ENCODE measurements at places on chromosomes 2 and 18.
A peak's percentile ranks its signal among the peaks of the same experiment; 100 is the strongest.

DNA sequence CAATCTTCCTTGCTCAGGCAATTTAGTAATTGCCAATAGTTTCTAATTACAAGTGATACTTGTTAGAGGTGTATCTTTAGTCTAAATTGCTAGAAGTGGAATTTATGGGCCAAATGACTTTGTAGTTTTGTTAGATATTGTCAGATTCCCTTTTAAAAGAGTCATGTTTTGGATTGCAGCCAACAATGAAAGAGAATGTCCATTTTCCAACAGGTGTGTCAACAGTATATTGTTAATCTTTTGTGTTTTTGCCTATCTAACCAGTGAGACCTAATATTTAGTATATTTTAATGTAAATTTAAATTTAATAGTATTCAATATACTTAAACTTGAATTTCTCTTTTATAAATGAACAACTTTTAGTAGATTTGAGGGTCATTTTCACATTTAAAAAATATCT, 259.4 kb upstream of the ETAA1 start:
- DNase-seq: no peak

GRCh38 chr2:149355716-149356422, 25.5 kb downstream of the LYPD6 start:
- no peak for DNase-seq

- no peak for DNase-seq
Observed at GRCh38 chr2:215900203-215900611, 113.1 kb downstream of the MREG start.

DNA sequence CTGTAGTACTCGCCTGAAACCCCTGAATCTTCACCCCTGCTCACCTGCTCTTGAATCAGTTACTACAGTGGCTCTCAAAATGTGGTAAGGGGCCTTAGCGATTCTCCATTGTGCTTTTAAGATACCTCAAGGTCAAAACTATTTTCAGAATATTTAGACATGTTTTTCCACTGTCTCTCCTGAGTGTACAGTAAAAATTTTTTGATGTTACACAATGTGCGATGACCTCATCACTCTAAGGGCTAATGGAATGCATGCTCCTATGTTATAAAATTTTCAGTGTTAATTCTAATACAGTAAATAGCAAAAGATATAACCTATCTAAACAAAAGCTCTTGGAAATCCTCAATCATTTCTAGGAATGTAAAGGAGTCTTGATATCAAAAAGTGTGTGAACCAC, 336.9 kb upstream of the PKDCC start:
- no peak for DNase-seq

- DNase-seq: no peak
Observed at GRCh38 chr2:238699307-238700116, 148.4 kb upstream of the TWIST2 start.

- peak; percentile 40 for DNase-seq
Observed at GRCh38 chr2:14635391-14635871, 2.9 kb downstream of the LRATD1 start.

DNA sequence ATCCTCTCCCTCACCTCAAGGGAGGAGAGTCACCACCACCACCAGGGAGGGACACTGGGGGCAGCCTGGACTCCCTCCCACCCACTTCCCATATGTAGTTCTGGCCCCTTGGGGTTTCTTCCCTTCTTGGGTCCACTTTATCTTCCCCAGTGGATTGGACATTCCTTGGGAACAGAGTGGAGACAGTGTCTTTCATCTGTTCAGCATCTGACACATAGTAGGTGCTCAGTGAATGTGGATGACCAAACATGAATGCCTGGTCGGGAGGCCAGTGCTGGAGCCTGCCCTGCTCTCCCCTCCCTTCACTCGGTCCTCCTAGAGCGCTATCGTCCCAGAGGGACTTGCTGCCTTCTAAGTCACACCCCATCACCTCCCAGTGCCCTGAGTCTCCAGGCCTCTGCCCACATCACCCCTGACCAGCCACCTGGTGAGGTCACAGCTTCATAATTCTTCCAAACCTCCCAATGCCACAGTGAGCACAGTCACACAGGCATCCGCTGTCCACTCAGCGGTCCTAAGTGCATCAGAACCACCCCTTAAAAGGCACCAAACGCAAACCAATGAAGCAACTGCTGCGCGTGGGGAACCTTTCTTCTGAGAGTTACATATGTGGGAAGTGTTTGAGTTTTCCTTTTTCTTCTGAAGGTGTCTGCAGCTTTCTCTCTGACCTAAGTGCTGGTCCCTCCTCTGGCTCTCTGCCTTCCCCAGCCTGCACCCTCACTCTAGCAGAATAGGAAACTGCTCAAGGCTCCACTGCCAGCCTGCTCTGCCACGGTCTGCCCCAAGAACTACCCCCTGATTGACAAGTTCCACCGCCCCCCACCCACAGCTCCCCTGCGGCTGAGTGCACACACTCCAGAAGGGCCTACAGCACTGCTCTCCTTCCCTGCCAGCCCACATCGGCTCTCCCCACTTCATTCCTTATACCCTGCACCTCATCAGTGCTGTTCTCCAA, 7.2 kb upstream of the SFXN5 start:
- DNase-seq: no peak

- no peak for DNase-seq
Observed at GRCh38 chr2:658426-658825, 18.8 kb downstream of the TMEM18 start.

GRCh38 chr2:195683174-195683573, 26.1 kb downstream of the SLC39A10 start:
- DNase-seq: no peak

DNA sequence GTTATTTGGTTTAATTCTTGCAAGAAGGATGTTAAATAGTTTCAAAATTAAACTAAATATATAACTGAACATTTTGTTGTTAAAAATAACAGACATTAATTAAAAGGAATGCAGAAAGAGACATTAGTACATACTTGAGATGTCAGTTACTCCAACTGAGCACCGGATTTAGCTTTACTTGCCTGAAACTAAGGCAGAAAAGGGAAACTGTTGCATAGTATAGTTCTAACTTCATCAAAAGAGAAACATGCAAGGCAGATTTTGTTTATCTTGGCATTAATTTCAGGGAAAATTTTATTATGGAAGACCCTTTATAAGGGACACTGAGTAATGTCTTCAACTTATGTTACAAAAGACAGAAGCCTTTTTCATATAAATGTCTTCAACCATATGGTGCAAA, 218.3 kb downstream of the STK39 start:
- DNase-seq: no peak

- DNase-seq: no peak
Observed at GRCh38 chr2:168738062-168738461, 64.4 kb upstream of the NOSTRIN start.

DNA sequence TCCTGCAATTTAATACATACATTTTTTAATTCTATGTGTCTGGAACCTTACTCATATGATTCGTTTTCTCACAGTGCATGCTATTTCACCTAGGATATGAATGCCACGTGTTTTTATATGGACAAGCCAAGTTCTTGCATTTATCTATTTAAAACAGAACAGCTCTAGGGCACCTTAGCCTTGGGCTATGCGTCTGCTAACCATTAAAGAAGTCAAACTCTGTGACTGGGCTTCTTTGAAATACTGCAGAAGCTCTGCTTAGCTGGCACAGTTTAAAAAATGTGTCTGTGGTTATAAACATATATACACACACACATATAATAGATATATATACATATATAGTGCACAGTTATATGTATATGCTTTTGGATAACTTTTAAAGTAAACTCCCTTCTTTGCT, 890.8 kb upstream of the KLHL29 start:
- DNase-seq: no peak

Data from NCI-H460 (cell line).